ENCODE measurements at places on chromosomes 16 and 17.

DNA sequence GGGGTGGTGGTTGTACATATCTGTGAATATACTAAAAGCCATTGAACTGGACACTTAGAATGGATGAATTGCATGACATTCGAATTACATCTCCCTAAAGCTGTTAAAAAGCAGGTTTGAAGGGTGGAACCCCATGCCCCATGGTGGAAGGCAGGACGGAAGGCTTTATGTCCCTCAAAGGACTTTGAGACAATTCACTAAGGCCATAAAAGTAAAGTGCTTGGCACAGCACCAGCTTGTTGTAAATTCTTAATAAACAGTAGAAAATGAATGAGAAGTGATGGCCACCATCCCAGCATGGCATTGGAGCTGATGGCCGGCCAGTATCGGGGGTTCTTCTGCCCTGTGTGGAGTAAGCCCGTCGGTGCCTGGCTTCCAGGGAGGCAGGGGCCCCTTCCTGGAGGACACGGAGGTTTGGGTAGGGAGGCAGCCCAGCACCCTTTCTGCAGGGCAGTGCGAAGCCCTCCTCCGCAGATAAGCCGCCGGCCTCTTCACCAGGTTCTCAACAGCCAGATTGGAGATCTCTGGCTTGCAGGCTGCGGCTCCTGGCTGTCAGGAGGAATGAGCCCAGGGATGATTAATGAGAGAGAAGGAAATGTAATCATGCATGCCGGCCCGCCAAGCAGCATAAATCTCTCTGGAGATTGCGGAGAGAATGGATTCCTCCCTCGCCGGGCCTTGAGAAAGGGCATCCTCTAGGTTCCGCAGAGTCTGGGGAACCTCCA is 346.9 kb downstream of the FOXL1 start:
- H3K27ac ChIP-seq = no peak overlapping the region
- H3K4me3 ChIP-seq = no peak overlapping the region
- no peak for DNase-seq
- H3K36me3 ChIP-seq = no peaks in the 10 kb centered on the region
- H3K4me1 ChIP-seq = peaks cover 14% of the 10 kb centered on the region

- no peak overlapping the region for H3K27ac ChIP-seq
- H3K36me3 ChIP-seq = no peaks in the 10 kb centered on the region
- no peak for DNase-seq
- H3K4me1 ChIP-seq = peaks cover 7% of the 10 kb centered on the region
- H3K27me3 ChIP-seq = no peaks in the 10 kb centered on the region
Measured at GRCh38 chr16:56278196-56278855, 87.0 kb downstream of the GNAO1 start.

DNA sequence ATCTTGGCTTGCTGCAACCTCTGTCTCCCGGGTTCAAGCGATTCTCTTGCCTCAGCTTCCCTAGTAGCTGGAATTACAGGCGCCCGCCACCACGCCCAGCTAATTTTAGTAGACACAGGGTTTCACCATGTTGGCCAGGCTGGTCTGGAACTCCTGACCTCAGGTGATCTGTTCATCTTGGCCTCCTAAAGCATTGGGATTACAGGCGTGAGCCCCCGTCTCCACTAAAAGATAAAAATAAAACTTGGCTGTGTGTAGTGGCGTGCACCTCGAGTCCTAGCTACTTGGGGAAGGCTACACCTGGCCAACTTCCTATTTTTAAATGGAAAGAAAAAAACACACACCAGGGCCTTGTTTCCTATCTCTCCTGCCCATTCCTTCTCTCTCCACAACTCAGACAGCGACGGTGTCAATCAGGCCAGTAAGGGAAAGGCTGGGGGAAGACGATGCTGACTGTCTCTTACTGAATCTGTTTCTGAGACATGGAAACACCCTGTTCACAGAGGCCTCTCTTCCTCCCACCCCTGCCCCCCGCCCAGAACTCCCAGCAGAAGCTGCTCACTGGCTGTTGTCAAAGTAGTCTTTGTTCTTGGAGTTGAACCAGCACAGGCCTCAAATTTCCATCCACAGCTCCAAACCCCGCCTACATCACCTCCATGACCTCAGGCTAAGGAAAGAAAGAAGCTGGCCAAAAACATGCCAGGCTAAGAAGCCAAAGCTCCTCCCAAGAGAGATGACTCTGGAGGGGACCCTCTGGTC is 96.6 kb downstream of the NXN start:
- DNase-seq = no peak
- no peak overlapping the region for H3K4me3 ChIP-seq
- H3K27ac ChIP-seq = peak overlapping the region; percentile 82

- no peaks in the 10 kb centered on the region for H3K36me3 ChIP-seq
- no peak for DNase-seq
- H3K27ac ChIP-seq = no peak overlapping the region
- H3K4me3 ChIP-seq = no peak overlapping the region
- H3K27me3 ChIP-seq = no peaks in the 10 kb centered on the region
Measured at GRCh38 chr16:19771796-19772195, 53.7 kb downstream of the IQCK start.

GRCh38 chr17:43832168-43832975 is 574 bp downstream of the MPP3 start:
- H3K4me1 ChIP-seq = peaks cover 6% of the 10 kb centered on the region
- DNase-seq = peak; percentile 78
- peak overlapping the region; percentile 77 for H3K4me3 ChIP-seq
- no peak overlapping the region for H3K27ac ChIP-seq
- H3K27me3 ChIP-seq = peaks cover 30% of the 10 kb centered on the region

DNA sequence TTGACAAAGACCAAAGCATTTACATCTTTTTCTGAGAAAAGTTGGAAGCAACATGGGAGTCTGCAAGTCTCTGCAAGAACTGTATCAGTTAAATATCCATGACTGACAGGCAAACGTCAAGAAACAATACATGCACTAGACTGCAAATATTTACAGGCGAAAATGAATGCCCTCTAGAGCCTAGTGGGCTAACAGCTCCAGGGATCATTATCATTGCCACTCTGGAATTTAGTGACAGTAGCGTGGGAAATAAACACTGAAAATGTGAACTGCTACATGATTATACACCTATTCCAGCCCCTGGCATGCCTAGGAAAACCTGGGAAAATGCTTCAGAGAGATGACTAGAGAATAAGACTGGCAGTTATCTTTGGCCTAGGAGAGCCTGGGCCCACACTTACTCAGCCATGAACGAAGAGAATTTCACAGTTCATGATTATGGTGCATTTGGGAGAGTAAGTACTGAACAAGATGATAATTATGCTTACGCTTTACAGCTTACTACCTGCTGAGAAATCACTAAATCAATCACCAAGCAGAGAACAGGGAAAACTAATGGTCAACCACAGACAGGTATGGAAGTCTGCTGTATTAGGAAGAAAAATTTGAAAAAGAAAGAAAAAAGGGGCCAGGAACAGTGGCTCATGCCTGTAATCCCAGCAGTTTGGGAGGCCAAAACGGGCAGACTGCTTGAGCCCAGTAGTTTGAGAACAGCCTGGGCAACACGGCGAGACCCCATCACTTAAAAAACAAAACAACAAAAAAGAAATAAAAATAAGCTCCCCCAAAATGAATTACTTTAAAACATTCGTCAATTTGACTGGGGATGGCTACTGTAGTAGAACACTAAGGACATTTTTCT is 66.6 kb upstream of the CLEC18B start:
- no peak for DNase-seq
- peaks cover 1% of the 10 kb centered on the region for H3K4me1 ChIP-seq
- peaks cover 5% of the 10 kb centered on the region for H3K36me3 ChIP-seq
- no peaks in the 10 kb centered on the region for H3K27me3 ChIP-seq
- no peak overlapping the region for H3K27ac ChIP-seq
- no peak overlapping the region for H3K4me3 ChIP-seq

GRCh38 chr17:63919311-63919723 is 678 bp upstream of the GH1 start:
- no peaks in the 10 kb centered on the region for H3K36me3 ChIP-seq
- no peak overlapping the region for H3K4me3 ChIP-seq
- no peak overlapping the region for H3K27ac ChIP-seq
- DNase-seq = peak; percentile 10

GRCh38 chr16:68529931-68530701 is 9.0 kb upstream of the ZFP90 start:
- no peaks in the 10 kb centered on the region for H3K27me3 ChIP-seq
- no peaks in the 10 kb centered on the region for H3K36me3 ChIP-seq
- no peak overlapping the region for H3K27ac ChIP-seq
- peak; percentile 77 for DNase-seq
- H3K4me3 ChIP-seq = peak overlapping the region; percentile 79

- no peak for DNase-seq
- peaks cover 14% of the 10 kb centered on the region for H3K4me1 ChIP-seq
- H3K27ac ChIP-seq = no peak overlapping the region
- H3K4me3 ChIP-seq = no peak overlapping the region
- no peaks in the 10 kb centered on the region for H3K27me3 ChIP-seq
Measured at GRCh38 chr16:87150262-87150661, 166.9 kb downstream of the C16orf95 start.

GRCh38 chr17:78995761-78996451 is 13.7 kb downstream of the CANT1 start:
- peaks cover 90% of the 10 kb centered on the region for H3K36me3 ChIP-seq
- H3K4me1 ChIP-seq = no peaks in the 10 kb centered on the region
- no peak overlapping the region for H3K27ac ChIP-seq
- no peak for DNase-seq
- no peak overlapping the region for H3K4me3 ChIP-seq

DNA sequence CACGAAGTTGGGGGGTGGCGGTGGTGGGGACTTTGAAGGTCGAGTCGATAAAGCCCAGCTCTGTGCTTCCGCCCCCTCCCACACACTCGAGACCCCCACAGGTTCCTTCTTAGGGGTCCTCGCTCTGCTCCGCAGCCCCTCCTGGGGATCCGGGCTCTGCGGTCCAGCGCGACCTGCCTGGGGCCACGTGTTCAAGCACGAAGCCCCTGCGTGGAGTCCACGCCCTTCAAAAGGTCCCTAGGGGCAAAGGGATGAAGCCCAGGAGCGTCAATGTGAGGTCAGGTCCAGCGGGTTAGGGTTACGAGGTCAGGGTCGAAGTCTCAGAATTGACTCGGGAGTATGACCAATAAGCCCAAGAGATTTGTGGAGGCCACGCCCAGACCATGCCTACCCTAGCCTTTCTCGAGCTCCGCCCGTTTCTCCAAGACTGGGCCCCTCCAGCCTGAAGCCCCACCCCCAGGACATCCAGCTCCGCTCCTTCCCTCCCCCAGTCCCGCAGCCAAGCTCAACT is 786 bp upstream of the CACNA1G start:
- peak; percentile 48 for DNase-seq
- peaks cover 13% of the 10 kb centered on the region for H3K4me1 ChIP-seq
- no peak overlapping the region for H3K27ac ChIP-seq

DNA sequence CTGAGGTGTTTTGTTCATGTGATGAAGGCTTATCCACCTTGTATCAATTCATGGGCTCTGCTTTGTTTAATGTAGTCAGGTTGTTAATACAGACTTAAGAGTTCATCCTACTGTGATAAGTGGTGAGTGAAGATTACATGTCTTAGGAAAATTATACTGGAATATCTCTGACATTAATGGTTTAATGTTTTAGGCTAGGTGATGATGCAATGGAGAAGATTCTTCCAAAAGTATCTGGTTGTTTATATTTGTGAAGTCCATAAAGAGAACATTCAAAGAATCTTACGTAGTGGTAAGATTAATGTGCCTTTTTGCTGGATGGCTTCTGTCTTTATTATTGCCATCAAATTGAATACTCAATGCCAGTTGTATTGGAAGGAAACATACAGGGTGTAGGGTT is 236.4 kb downstream of the BCAS3 start:
- no peaks in the 10 kb centered on the region for H3K36me3 ChIP-seq
- no peak for DNase-seq
- no peak overlapping the region for H3K4me3 ChIP-seq
- no peaks in the 10 kb centered on the region for H3K4me1 ChIP-seq

DNA sequence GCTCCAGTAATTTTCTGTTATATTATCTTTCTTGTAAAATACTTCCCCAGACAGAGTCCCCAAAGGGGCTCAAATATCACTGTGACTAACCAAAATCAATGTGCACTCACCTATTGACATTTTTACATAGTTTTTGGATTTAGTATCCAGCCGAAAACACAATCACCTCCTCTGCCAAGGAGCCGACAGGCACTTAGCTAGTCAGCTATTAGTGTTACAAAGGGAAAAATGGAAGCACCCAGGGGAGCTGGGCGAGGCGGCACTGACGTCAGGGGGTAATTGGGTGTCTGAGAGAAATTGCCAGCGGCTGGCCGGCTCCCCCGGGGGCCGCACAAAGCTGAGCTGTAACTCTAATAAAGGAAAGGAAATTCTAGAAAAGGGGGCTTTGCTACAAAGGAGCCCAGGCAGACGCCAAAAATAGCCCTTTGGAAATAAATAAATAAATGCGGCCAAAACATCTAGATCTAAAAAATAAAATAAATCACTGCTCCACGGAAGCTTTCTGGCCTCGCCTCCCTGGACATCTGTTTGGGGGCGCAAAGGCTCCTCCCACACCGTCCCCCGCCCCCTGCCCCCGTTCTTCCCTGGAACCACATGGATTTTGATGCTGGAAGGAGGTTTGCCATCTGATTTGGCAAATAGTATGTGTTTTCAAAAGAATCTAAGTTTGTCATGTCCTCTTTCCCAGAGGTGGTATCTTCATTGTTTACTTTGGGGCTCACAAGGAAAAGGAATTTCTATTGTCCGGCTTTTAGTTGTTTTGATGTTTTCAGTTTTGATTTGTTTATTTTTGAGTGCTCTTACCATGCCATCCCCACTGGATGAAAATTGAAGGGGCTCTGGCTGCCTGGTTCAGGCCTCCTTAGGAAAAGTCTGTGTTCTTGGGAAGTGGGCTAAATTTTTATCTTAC is 156.7 kb downstream of the ZNF423 start:
- H3K27me3 ChIP-seq = no peaks in the 10 kb centered on the region
- peak overlapping the region; percentile 40 for H3K27ac ChIP-seq
- H3K4me1 ChIP-seq = peaks cover 62% of the 10 kb centered on the region
- no peak for DNase-seq
- no peak overlapping the region for H3K4me3 ChIP-seq

DNA sequence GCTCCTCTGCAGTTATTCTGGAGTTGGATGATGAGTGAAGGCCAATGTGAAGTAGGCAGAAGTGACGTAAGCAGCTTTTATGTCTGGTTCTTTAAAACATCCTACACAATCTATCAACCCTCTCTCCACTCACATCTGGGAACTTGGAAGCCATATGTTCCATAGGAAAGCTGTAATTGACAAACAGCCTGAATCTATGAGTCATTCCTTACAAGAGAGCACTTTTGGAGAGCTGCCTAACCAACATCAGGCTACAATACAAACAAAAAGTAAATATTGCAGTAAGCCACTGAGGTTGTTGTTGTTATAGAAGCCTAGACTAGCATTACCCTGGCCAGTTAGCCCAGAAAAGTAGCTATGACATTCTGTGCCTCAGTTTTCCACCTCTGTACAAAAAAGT is 5.9 kb downstream of the CCL7 start:
- no peaks in the 10 kb centered on the region for H3K4me1 ChIP-seq
- no peak overlapping the region for H3K27ac ChIP-seq
- no peak for DNase-seq
- no peaks in the 10 kb centered on the region for H3K27me3 ChIP-seq

GRCh38 chr17:15456972-15457722 is 10.3 kb downstream of the CDRT4 start:
- H3K4me1 ChIP-seq = peaks cover 18% of the 10 kb centered on the region
- DNase-seq = no peak
- peaks cover 2% of the 10 kb centered on the region for H3K36me3 ChIP-seq

GRCh38 chr16:58269526-58269925 is 25.3 kb downstream of the PRSS54 start:
- H3K4me1 ChIP-seq = peaks cover 7% of the 10 kb centered on the region
- H3K27ac ChIP-seq = no peak overlapping the region
- no peak for DNase-seq
- H3K27me3 ChIP-seq = no peaks in the 10 kb centered on the region
- H3K4me3 ChIP-seq = no peak overlapping the region
- H3K36me3 ChIP-seq = no peaks in the 10 kb centered on the region
